Activated naive CD4-positive, alpha-beta T cell treated with anti-CD3 and anti-CD28 coated beads for 36 hours (primary cell): ENCODE measurements at places on chromosomes 2 and 18.

DNA sequence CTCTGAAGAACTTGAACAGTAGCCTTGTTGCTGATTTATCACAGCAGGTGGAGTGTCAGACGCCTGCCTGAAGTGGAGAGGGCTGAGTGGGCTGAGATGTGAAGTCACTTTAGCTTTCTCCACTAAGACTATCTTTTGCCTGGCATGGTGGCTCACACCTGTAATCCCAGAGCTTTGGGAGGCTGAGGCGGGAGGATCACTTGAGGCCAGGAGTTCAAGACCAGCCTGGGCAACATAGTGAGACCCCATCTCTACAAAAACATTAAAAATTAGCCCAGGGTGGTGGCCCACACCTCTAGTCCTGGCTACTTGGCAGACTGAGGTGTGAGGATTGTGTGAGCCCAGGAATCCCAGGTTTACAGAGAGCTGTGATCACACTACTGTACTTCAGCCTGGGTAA, 60.6 kb upstream of the TTC39C start:
- no peaks in the 10 kb centered on the region for H3K36me3 ChIP-seq
- no peak for DNase-seq
- H3K27ac ChIP-seq = no peak overlapping the region
- H3K4me3 ChIP-seq = no peak overlapping the region

- H3K4me3 ChIP-seq = no peak overlapping the region
- no peak overlapping the region for H3K27ac ChIP-seq
- no peaks in the 10 kb centered on the region for H3K36me3 ChIP-seq
Observed at GRCh38 chr2:127588241-127588640, 52.8 kb downstream of the MYO7B start.

- H3K27ac ChIP-seq = no peak overlapping the region
- H3K27me3 ChIP-seq = no peaks in the 10 kb centered on the region
- no peaks in the 10 kb centered on the region for H3K36me3 ChIP-seq
- H3K4me1 ChIP-seq = no peaks in the 10 kb centered on the region
- no peak for DNase-seq
Observed at GRCh38 chr18:7872569-7872968, 305.5 kb downstream of the PTPRM start.

DNA sequence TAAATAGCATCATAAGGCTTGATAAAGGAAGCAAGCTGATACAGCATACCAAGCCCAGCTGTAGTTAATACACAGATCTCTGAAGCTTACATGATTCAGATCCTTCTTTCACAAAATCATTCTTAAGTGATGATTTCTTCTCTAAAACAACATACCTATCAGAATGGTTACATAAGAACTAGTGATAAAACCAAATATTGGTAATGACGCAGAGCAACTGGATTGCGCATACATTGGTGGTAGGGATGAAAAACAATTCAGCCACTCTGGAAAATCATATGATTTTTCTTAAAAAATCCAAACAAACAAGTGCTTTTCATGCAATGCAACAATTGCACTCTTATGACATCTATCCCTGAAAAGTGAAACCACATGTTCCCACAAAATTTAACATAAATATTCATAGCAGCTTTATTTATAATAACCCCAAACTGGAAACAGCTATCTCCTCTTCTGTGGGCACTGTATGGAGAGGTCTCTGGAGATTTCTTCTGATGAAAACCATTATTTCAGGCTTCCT, 153.6 kb upstream of the DSEL start:
- no peaks in the 10 kb centered on the region for H3K36me3 ChIP-seq
- no peak overlapping the region for H3K4me3 ChIP-seq
- no peaks in the 10 kb centered on the region for H3K4me1 ChIP-seq
- no peak for DNase-seq
- H3K27ac ChIP-seq = no peak overlapping the region
- peaks cover 6% of the 10 kb centered on the region for H3K27me3 ChIP-seq

- H3K27me3 ChIP-seq = peaks cover 2% of the 10 kb centered on the region
- H3K4me3 ChIP-seq = no peak overlapping the region
- no peak for DNase-seq
- no peaks in the 10 kb centered on the region for H3K36me3 ChIP-seq
- no peaks in the 10 kb centered on the region for H3K4me1 ChIP-seq
Observed at GRCh38 chr2:19120941-19121750, 237.3 kb downstream of the OSR1 start.

DNA sequence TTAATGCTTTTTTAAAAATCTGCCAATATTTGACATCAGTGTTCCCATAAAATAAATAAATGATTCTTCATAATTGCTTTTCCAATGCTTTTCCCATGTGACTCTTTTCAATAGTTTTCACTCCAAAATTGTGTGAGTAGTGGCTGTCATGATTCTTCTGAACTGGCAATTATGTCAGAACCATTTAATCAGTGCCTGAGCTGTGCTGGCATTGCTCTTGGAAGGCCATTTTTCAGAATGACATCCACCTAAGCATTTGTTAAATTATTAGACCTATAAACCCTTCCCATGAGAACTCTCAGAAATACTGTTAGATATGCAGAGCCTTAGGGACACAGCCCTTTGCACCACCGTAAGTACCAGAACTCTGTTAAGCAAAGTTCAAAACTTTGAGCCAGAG, 334.9 kb upstream of the RAB12 start:
- H3K36me3 ChIP-seq = no peaks in the 10 kb centered on the region
- H3K4me3 ChIP-seq = no peak overlapping the region
- no peak overlapping the region for H3K27ac ChIP-seq
- no peaks in the 10 kb centered on the region for H3K4me1 ChIP-seq

- no peak overlapping the region for H3K27ac ChIP-seq
- no peaks in the 10 kb centered on the region for H3K27me3 ChIP-seq
- H3K4me1 ChIP-seq = no peaks in the 10 kb centered on the region
- DNase-seq = no peak
Observed at GRCh38 chr18:31274931-31275330, 43.0 kb upstream of the DSG1 start.

GRCh38 chr2:30753630-30754029, 53.6 kb downstream of the CAPN13 start:
- H3K4me3 ChIP-seq = no peak overlapping the region
- H3K4me1 ChIP-seq = no peaks in the 10 kb centered on the region
- H3K36me3 ChIP-seq = no peaks in the 10 kb centered on the region

- H3K27me3 ChIP-seq = no peaks in the 10 kb centered on the region
- no peak overlapping the region for H3K27ac ChIP-seq
- no peak for DNase-seq
- peaks cover 1% of the 10 kb centered on the region for H3K36me3 ChIP-seq
Observed at GRCh38 chr18:70920840-70921374, 632.1 kb downstream of the SOCS6 start.

DNA sequence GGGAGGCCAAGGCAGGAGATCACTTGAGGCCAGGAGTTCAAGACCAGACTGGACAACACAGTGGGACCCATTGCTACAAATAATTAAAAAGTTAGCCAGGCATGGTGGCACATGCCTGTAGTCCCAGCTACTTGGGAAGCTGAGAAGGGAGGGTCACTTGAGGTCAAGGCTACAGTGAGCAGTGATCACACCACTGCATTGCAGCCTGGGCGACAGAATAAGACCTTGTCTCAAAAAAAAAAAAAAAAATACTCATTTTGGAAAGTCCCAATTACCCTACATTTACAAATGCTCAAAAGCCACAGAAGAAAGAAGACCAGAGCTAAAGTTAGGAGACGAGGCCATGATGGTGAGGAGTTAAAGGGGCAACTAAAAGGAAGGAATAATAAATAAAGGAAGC, 61.9 kb downstream of the COLEC12 start:
- H3K4me3 ChIP-seq = no peak overlapping the region
- H3K27ac ChIP-seq = no peak overlapping the region
- no peaks in the 10 kb centered on the region for H3K36me3 ChIP-seq
- peaks cover 4% of the 10 kb centered on the region for H3K27me3 ChIP-seq
- no peak for DNase-seq

DNA sequence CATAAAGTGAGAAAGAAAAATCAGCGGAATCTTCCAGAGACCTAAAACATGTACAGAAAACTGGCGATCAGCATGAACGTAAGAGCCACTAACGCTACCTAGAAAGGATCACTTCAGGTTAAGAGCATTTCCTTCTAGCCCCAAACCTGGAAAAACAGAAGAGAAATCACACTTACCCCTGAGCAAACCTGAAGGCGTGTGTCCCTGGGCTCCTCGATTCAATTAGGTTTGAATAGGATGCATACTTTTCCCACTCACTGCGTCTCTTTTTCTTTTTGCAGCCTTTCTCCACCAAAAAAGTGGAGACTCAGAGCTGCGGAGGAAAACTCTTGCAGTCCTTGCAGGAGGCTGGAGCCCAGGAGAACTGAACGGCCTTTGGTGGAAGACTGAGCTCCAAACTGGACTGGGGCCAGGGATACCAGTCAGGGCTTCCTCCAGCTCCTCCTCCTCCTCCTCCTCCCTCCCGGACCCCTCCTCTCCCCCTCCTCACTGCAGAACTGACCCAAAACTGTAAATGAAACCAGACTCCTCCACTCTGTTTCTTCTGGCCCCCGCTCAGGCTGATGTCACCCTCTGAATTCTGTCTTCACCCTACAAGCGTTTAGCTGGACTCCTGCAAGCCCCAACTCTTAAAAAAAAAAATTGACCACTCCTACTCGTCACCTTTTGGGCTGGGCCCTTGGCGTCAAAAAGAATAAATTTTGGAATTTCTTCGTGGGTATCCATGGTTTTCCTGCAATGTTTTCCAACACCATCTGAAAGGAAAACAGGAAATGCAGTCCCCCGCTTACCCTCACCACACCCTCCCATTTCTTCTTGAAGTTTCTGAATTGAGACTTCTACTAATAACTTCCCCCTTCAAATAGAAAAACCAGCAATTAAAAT, at the start of gene COL6A3:
COL6A3 (minus strand) TSS at position 388 of the 885 bp plus-strand sequence. CDS start 17,347 bp downstream, outside the sequence.
- no peaks in the 10 kb centered on the region for H3K27me3 ChIP-seq
- H3K4me1 ChIP-seq = no peaks in the 10 kb centered on the region
- H3K36me3 ChIP-seq = no peaks in the 10 kb centered on the region
- no peak within 1 kb of the TSS for H3K27ac ChIP-seq
- DNase-seq = no peak

GRCh38 chr2:30752811-30753210, 54.4 kb downstream of the CAPN13 start:
- peaks cover 13% of the 10 kb centered on the region for H3K27me3 ChIP-seq
- no peaks in the 10 kb centered on the region for H3K36me3 ChIP-seq
- no peaks in the 10 kb centered on the region for H3K4me1 ChIP-seq
- DNase-seq = no peak

GRCh38 chr18:34650121-34650545, 60.0 kb upstream of the DTNA start:
- H3K4me3 ChIP-seq = no peak overlapping the region
- H3K4me1 ChIP-seq = no peaks in the 10 kb centered on the region
- H3K27me3 ChIP-seq = peaks cover 15% of the 10 kb centered on the region

DNA sequence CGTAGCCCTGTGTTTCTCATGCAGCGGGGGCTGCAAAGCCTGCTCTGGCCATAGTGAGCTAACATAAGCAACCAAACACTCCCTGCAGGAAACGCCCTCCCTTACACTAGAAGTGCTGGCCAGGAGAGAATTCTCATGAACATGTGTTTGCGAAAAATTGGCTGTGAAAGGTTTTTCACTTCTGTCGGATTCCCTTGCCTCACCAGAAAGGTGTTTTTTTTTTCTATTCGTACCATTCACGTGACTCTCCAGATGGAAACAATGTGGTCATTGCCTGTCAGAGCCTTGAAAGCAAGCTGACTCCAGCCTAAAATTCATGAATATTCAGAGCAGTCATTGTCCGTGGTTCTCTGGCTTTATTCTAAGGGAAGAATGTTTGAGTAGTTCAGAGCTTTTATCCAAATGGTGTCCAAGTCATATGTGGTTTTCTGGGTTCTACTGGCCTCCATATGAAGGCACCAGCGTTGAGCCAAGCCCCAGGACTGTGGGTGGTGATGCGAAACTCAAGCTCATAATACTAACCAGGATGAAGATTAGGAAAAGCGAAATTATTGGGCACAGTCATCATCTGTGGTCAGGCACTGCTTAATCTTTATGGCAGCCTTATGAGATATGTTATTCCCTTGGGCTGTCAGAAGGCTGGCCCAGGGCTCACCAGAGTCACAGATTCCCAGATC, 236.4 kb downstream of the ALPK2 start:
- H3K27ac ChIP-seq = no peak overlapping the region
- H3K4me3 ChIP-seq = no peak overlapping the region
- no peaks in the 10 kb centered on the region for H3K36me3 ChIP-seq
- DNase-seq = no peak

DNA sequence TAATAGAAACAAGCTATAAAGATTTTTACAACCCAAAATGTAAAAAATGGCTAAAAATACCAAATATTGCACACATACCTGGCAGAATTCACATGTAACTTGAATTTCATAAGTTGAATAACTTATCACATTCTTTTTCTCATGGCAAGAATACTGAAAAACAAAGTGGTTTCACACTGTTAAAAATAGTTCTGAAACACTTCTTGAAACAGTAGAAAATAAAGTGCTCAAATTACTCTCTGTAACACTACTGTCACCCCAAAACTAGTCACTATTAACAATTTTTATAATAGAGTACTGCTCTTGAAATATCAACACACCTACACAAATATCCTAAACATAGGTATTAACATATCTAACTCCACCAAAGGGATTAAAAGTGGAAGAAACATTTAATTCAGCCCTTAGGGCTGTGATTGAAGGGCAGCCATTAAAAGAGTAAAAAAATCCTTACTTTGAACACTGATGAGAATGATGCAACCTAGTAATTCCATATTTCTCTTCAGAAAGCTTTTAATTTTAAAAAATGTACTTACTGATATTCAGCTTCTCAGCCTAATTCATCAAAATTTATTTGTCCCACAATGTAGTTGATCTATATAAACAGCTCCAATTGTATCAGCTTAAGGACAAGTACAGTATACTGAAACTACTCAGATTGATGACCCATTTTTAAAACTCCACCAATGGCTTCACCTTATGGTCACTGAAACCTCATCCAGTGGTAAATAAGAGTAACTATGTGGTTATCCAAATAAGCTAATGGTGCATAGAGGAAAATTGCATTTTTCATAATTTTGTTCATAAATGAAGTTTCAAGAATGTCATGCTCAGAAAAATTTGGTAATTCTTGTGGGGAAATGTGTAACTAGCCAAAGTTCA, 31.4 kb downstream of the ATF2 start:
- DNase-seq = no peak
- peaks cover 28% of the 10 kb centered on the region for H3K4me1 ChIP-seq
- H3K27me3 ChIP-seq = no peaks in the 10 kb centered on the region
- H3K4me3 ChIP-seq = no peak overlapping the region
- peaks cover 19% of the 10 kb centered on the region for H3K36me3 ChIP-seq

DNA sequence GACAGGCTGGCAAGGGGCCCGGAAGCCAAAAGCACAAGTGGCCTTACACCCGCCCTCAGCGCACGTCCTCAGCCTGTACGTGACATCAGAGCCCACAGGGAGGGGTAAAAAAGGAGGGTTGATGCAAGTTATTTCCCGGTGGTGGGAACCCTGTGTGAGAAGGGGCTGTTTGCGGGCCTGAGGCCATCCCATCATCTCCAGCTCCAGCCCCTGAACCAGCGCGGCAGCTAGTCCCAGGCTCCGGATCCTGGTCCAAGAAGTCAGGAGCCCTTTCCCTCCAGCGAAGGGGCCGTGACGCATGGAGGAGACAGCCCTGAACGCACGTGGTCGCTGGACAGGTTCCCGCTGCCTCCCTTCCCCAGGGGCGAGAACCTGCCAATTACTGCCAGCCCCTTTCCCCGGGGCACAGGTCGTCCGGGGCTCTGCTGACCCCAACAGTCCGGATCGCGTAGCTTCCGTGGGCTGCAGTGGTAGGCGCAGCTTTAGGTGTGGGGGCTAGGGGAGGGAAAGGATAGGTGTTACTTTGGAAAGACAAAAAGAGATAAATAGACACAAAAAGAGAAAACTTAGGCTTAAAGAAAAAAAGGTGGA, 1.3 kb upstream of the LRP2 start:
- no peaks in the 10 kb centered on the region for H3K36me3 ChIP-seq
- peaks cover 31% of the 10 kb centered on the region for H3K27me3 ChIP-seq
- peaks cover 32% of the 10 kb centered on the region for H3K4me1 ChIP-seq
